ENCODE measurements at places on chromosomes 13 and 19.
A peak's percentile ranks its signal among the peaks of the same experiment; 100 is the strongest.

GRCh38 chr13:97238432-97238831 lies 16.3 kb downstream of the MBNL2 start:
- no peak for DNase-seq

GRCh38 chr13:114179087-114179658 lies at the start of gene CFAP97D2:
TSS of gene CFAP97D2 (plus strand) at chr13:114179257. CDS start at chr13:114179331, 74 bp downstream.
- no peak for DNase-seq

DNA sequence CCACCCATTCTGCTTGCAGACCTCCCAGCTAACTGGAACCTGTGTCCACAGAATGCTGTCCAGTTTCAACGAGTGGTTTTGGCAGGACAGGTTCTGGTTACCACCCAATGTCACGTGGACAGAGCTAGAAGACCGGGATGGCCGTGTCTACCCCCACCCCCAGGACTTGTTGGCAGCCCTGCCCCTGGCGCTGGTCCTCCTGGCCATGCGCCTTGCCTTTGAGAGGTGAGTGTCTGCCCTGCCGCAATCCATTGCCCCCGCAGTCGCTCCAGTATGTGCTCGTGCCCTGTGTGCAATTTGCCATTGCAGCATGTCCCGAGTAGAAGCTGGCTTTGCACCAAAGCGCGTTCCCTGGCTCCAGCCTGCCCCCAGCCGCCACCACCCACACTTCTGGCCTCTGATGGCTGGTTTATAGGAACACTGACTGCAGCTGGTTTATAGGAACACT lies 41.9 kb downstream of the CERS4 start:
- no peak for DNase-seq

DNA sequence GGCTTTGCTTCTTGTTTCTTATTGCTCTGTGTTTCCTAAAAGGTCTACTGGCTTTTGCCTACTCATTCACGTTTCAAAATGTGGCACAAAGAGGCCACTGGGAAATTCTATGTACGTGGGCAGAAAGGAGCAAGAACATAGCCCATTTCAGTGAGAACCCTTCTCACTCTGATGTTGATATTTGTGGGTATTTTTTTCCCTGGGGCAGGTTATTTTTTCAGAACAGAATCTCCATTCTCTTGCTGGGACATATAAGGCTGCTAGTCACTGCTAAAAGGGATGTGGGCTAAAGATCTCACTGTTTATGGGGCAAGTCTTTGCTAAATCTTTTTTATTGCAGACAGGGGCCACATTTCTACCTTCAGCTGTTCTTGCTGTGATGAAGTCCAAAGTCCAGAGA lies 27.1 kb downstream of the EDNRB start:
- no peak for DNase-seq

DNA sequence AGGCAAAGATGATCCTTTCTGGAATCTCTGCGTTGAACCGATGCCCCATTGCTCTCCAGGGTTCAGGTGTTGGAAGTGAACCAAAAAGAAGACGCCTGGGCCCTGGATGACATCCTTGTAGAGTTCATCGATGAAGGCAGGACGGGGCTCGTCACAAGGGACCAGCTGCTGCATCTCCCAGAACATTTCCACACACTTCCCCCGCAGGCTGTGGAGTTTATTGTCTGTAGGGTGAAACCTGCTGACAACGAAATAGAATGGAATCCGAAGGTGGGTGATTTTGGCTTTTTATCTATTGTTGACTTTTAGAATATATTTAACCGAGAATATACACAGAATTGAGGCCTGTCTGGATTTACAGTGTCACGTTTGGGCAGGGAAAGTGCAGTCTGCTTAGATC lies 58.4 kb downstream of the SLC7A9 start:
- DNase-seq = no peak

GRCh38 chr13:45448965-45449559 lies 15.7 kb upstream of the COG3 start:
- DNase-seq = no peak

GRCh38 chr13:99656092-99656745 lies 154.9 kb downstream of the TM9SF2 start:
- DNase-seq = peak; percentile 44

- DNase-seq = no peak
These were observed 48.3 kb downstream of the SLAIN1 start for GRCh38 chr13:77745784-77746183.

DNA sequence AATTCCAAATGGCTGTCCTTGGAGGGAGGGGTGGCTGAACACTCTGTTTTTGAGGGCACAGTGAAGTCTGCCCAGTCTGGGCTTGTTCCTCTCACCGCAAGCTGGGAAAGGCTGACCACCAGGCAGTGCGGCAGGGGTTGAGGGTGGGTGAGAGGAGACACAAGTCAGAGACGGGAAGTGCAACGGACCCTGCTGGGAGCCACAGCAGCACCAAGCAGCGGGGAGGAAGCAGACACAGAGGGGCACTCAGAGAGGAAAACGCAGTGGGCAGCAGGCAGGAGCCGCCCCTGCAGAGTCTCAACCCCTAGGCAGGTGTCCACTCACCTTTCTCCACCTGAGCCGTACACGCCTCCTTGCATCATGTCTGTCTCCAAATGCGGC lies 15.6 kb downstream of the AKAP8L start:
- DNase-seq = no peak

DNA sequence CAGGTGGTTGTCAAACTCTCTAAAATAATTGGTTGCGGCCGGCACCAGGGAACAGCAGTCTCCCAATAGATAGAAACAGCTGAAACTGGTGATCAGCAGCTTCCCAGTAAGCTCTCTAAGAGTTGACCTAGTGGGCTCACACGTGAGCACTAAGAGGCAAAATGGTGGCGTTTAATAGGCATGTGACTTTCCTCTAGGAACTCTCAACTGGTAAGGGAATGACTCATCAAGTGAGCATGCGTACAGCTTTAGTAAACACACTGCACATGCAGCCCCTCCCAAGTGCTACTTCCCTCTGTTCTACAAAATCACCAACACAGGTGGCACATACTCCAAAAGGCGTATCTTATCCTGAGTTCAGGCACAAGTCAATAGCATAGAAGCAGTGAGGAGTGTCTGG lies 41.7 kb downstream of the TNFSF11 start:
- DNase-seq = no peak

- no peak for DNase-seq
These were observed 1.9 kb downstream of the IFNL1 start for GRCh38 chr19:39297931-39298634.

DNA sequence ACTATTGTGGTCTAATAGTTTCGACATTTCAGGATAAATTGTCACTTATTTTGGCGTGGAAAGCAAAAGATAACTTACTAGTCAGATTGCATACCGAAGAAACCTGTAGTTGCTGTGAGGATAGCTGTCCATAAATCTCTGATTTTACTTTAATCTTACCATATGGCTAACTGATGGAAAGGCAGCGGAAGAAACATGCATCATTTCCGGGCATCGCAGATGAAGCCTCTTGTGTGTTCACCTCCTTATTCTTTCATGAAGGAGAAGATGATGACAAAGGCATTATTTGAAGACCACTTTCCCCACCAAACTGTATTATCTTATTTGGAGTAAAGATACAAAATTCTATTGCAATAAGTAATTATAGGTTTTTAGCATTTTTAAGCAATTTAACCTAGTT lies 763.6 kb upstream of the SLITRK6 start:
- DNase-seq = no peak

DNA sequence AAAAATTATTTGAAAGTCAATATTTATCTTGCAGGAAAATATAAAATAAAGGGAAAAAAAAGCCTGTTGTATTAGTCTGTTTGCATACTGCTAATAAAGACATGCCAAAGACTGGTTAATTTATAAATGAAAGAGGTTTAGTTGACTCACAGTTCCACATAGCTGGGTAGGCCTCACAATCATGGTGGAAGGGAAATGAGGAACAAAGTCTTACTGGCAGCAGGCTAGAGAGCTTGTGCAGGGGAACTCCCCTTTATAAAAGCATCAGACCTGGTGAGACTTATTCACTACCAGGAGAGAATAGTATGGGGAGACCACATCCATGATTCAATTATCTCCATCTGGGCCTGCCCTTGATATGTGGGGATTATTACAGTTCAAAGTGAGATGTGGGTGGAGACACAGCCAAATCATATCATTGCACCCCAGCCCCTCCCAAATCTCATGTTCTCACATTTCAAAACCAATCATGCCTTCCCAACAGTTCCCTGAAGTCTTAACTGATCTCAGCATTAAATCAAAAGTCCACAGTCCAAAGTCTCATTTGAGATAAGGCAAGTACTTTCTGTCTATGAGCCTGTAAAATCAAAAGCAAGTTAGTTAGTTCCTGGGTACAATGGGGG lies 1416.5 kb upstream of the SPRY2 start:
- no peak for DNase-seq

- no peak for DNase-seq
These were observed 180.6 kb downstream of the ABCC4 start for GRCh38 chr13:95120650-95121049.

GRCh38 chr13:48829536-48829935 lies 146.2 kb upstream of the FNDC3A start:
- DNase-seq = no peak

DNA sequence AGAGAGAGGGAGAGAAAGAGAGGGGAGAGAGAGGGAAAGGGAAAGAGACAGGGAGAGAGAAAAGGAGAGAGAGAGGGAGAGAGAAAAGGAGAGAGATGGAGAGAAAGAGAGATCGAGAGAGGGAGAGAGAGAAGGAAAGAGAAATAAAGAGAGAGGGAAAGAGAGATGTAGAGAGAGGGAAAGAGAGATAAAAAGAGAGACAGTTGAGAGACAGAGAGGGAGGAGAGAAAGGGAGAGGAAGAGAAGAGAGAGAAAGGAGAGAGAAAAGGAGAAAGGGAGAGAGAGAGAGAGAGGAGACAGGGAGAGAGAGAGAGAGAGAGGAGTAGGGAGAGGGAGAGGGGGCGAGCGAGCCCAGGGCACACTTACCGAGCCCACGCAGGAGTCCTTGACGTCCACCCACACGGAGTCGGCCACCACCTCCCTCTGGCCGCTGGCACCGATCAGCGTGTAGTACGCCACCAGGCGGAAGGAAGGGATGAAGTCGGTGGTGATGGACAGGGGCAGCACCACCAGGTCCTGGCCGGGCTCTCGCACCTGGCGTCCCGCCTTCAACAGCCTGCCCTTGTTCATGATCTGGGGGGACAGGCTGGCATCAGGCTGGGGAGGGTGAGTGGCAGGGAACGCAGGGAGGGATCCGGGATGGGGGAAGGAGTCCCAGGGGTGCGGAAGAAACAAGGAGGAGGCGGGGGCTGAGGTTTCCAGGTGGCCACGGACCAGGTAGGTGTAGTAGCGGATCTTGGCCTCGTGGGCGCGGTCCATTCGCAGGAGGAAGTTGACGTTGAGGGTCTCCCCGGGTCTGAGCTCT lies 10.0 kb downstream of the C3 start:
- DNase-seq = no peak

- DNase-seq = no peak
These were observed 47.4 kb upstream of the RCBTB2 start for GRCh38 chr13:48580185-48580803.

DNA sequence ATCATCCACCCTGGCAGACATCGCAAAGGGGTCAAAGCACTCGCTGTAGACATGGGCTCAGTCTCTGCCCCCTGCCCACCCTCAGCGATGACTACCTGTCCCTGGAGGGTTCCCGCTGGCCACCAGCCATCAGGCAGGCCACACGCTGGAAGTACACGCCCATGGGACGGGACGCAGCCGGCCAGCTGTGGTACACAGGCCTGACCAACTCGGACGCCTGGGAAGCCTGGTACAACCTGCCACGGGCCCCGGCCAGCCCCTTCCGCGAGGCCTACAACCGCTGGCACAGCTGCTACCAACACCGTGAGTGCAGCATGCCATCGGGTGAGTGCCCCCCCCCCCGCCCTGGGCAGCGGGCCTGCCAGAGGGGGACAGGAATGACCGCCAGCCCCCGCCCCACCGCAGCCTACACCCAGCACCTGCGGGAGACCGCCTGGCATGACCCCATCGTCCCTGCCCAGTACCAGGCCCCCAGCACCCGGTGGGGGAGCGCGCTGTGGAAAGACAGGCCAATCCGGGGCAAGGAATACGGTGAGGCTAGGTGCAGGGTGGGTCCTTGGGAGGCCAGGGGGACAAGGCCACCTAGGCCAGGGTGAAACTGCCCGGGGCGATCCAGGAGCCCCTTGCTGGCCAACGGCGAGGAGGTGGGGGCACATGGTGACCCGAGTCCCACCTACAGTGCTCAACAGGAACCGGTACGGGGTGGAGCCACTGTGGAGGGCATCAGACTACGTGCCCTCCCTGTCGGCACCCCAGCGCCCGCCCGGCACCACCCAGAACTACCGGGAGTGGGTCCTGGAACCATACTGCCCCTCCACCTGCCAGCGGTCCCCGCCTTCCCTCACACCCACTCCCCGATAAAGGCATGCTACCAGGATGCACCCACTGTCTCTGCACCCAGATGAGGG lies 4.4 kb downstream of the TEKTIP1 start:
- no peak for DNase-seq

DNA sequence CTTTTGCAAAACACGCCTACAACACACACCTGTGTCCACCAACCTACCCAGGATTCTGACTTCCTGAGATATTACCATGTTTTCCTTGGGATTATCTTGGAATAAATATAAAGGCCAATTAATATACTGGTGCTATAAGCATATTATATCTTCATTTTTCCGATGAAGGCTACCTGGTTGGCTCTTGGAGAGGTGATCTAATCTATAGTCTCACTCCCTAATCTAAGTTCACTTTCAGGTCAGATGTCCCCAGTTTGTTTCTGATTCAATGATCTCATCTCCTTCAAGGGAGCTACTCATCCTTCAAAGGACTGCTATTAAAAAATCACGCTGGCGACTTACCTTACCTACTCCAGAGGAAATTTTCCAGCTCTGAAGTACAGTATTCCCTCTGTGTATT lies 517.5 kb downstream of the KLF5 start:
- DNase-seq = no peak

- no peak for DNase-seq
These were observed 199.0 kb upstream of the RXFP2 start for GRCh38 chr13:31540281-31540680.

GRCh38 chr13:66774046-66774445 lies 456.1 kb downstream of the PCDH9 start:
- DNase-seq = no peak

DNA sequence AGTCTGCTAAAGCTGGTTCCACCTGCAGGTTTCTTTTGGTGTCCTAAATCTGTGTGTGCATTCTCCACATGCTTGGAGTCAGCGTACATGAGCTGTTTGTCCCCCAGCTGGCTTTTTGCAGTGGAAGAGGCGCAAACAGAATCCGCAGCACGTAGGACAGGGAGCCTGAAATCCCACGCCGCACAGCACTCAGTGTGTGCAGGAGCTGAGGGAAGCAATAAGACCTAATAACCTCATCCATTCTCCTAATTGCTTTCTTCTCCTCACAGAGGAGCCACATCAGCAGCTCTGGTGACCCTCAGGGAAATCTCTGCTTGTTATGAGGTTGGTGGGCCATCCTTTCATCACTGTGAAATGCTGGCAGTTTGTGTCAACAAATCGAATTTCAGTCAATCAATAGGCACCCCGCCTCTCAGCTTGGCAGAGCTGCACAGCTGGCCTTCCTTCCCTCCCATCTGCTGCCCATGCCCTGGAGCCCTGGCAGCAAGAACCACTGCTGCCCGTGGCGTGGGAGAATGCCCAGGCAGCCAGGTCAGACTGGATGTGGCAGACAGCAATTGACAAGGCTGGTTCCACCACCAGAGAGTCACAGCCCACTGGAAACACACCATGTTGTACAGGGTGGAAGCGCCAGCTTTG lies 136.7 kb downstream of the ZDHHC20 start:
- no peak for DNase-seq

GRCh38 chr19:11390933-11391680 lies 7.0 kb upstream of the EPOR start:
- DNase-seq = no peak

- no peak for DNase-seq
These were observed 29.0 kb upstream of the SLITRK6 start for GRCh38 chr13:85828094-85828684.
